Inflammatory macrophage treated with lipopolysaccharide for 1 hour (primary cell): ENCODE measurements at places on chromosomes 5 and 9.
A peak's percentile ranks its signal among the peaks of the same experiment; 100 is the strongest.

GRCh38 chr9:131874916-131875670 lies 135.2 kb upstream of the RAPGEF1 start:
- DNase-seq, result no peak

GRCh38 chr5:31378838-31379237 lies 153.1 kb downstream of the DROSHA start:
- DNase-seq, result no peak

DNA sequence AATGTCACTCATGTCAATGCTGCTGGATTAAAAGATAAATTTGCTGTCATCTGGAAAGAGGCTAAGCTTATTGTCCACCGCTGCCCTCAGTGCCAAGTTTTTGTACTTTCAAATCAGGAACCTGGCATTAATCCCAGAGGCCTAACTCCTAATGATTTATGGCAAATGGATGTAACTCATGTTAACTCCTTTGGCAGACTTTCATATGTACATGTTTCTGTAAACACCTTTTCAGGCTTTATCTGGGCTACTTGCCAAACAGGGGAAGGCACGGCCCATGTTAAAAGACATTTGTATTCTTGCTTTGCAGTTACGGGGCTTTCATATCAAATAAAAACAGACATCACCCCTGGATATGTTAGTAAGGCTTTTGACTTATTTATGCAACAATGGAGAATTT lies 608.0 kb upstream of the ACO1 start:
- no peak for DNase-seq

GRCh38 chr5:141476132-141476911 lies 556 bp downstream of the PCDHGC3 start:
- DNase-seq, result peak; percentile 25

- no peak for DNase-seq
Measured at GRCh38 chr5:149863830-149864229, 80.8 kb downstream of the PDE6A start.

GRCh38 chr5:146039420-146039819 lies 66.0 kb downstream of the PLAC8L1 start:
- DNase-seq, result peak; percentile 68

DNA sequence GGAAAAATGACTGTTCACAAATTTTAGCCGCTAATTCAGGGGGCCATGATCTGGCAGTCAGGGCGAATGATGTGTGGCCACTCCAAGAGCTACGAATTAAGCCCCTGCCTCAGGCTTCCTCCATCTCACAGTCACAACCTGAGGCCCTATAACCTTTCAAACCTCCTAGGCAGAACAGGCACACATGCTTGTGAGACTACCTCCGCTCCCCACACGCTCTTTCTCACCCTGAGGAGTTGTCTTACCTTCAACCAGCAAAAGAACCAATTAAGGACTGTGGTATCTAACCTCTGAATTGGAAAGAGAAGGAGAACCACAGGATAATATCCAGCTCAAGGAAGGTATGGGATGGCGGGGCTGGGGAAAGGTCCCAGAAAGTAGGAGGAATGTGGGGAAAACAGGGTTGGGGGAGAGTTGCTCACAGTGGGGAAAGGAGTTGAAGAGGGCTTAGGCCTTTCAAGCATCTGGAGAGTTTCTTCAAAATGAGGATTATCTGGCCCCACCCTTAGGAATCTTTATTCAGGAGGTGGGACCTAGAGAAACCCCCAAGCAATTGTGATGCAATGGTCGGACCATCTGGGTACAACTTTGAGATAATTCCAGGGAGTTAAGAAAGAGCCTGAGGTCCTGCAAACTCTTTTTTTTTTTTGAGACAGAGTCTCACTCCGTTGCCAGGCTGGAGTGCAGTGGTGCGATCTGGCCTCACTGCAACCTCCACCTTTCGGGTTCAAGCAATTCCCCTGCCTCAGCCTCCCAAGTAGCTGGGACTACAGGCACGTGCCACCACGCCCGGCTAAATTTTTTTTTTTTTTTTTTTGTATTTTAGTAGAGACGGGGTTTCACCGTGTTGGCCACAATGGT lies 5.5 kb downstream of the PCDH1 start:
- DNase-seq, result no peak

DNA sequence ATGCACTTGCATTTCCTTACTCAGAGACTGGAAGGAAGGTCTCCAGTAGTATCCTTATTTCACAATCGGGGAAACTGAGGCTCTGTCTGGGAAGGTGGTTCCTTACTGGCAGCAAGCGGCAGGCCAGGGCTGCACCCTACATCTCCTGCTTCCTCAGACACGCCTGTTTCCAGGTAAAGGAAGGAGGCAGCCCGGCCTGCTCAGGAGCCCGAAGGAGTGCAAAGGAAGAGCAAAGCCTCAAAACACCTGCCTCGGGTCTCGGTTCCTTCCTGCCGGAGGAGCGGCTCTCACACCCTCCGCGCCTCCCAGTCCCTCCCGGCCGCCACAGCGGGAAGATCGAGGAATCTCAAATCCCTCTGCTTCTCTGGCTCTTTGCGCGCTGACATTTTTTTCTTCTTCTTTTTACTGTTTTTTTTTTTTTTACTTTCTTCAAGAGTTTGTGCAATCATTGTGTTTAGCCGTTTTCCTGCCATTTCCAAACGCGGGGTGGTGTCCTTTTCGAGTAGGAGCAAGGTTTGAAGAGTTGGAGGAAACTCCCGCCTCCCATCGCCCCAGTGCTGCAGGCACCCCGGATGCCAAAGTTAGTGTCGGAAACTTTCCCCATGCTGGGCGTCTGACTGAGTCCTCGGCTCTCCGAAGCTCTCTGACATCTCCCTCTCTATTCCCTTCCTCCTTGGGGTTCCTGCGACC lies 1.0 kb downstream of the GGTA1 start:
- DNase-seq, result peak; percentile 80

DNA sequence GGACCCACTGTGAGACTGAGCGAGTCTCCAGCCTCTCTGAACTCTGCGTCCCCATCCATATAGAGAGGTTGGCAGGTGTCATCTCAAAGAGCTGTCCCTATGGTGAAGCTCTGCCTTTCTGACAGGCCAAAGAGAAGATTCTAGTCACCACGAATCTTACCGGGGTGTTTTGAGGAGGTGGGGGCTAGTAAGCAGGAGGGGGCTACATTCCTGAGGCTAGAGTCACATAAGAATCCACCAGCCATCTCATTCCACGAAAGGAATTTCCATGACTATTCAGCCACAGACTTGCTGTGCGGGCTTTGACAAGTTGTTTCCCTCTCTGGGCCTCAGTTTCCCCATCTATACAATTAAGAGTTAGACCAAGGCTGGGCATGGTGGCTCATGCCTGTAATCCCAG lies 16.3 kb downstream of the PDGFRB start:
- DNase-seq, result no peak

DNA sequence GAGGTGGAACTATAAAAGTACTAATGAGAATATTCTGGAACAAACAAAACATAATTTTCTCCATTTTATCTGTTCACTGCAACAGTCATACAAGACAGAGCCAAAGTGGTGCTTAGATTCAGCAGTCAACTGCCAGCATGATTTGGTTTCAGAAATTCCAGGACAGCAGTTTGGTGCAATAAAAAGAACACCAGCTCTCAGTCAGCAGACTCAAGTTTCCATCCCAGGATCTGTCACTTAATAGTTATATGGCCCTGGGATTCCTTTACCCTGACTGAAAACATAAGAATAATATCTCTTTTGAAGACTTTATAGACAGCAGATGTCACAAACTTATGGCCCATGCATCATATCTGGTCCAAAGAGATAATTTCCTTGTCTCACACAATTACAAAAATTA lies 92.8 kb upstream of the RASEF start:
- DNase-seq, result no peak

DNA sequence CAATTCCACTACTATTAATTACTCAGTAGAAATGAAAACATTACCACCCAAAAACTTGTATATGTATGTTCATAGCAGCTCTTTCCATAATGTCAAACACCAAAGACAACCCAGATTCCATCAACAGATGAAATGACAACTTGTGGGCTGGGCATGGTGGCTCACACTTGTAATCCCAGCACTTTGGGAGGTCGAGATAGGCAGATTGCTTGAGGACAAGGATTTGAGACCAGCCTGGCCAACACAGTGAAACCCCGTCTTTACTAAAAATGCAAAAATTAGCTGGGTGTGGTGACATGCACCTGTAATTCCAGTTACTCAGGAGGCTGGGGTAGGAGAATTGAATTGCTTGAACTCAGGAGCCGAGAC lies 11.5 kb downstream of the UIMC1 start:
- no peak for DNase-seq

DNA sequence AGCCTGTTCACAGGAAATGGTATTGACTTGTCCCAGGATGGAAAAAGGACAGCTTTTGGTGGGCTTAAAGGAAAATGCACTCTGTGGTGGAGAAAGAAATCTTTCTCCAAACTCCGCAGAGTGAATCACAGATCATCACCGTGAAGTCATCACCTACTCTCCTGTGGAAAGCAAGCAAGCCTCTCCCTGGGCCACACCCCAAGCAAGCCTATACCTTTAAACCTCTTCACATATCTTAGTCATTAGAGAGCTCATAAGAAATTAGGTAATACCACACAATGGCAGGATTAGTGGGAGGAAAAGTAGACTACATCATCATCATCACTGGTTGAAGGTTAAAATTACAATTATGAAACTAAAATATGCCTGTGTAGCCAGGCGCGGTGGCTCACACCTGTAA lies 23.2 kb downstream of the TLE1 start:
- no peak for DNase-seq

- no peak for DNase-seq
Measured at GRCh38 chr5:9859808-9860207, 229.7 kb upstream of the TAS2R1 start.

DNA sequence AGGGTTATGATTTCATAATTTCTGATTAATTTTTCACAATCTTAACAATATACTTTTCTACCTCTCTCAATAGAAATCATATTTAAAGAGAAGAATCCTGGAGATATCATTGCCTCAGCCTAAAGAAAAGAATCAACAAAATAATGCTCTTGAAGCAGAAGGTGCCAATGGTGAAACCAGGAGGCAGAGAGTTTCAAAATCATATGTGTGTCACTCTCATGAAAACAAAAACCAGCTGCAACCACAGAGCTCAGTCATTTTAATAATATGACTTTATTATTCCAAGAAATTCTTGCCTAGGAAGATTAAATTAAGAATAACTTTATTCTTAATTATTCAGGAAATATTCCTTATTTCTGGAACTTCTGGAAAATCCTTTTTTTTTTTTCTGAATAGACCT lies 266.8 kb upstream of the ACTBL2 start:
- no peak for DNase-seq

DNA sequence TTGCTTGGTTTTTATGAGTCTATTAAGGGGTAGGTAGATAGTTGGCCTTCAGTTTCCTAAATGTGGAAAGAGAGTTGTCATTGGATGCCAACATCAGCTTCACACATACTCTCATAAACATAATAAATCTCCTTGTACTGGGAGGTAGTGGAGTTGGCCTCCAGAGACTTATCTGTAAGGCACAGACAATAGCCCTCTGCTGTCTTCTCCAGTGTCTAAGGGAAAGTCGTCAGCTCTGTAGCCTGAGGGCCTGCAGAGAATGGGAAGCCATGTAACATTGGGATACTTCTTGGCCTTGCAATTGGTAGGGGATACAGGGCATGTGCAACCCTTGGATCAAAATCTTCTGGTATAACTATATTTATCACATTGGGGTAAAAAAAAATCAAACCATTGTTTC lies 331.9 kb upstream of the KLF9 start:
- DNase-seq, result no peak

- DNase-seq, result no peak
Measured at GRCh38 chr5:16346380-16346779, 119.2 kb downstream of the ZNF622 start.

GRCh38 chr5:56658972-56659371 lies 156.4 kb upstream of the MAP3K1 start:
- DNase-seq, result no peak

DNA sequence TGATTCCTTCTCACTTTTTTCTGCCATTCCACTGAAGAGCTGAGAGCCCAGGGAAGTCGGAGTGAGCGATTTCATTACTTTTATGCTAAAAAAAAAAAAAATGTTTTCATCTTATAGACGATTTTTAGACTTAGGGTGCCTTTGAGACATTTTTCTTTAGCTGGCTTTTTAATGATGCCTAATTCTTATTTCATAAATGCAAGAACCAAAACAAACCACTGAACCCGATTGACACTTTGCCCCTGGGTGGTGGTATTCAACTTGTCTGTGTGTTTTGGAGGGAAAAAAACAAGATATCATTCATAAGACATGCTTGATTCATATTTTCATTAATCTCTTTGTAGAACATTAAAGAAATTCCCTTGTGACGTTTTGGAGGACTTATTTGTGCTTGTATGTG lies 2.4 kb downstream of the TLE4 start:
- no peak for DNase-seq

DNA sequence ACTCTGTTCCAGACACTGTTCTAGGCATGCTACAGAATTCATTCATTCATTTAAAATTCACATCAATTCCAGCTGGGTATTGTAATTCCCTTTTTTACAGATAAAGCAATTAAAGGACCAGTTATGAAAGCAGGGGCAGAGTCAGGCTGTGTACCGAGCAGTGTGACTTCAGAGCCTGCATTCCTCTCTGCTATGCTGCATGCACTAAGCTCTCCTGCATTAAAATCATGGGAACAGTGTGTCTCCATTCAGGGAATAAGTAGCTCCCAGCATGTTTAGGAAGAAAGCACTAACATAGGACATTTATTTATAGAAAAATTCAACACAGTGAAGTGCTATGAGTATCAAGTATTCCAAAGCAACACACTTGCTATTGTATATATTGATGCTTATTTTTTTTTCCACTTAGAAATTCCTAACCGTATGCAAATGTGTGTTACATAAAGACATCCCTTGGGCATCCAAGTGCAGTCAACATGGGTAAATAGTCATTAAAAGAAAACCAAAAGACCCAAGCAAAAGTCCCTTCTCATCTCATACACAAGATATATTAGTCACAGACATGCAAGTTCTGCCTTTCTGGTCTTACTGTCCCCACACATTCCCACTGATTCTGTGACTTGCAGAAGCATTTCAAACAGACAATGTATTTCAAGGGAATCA lies 173.7 kb downstream of the GABRB2 start:
- DNase-seq, result no peak

DNA sequence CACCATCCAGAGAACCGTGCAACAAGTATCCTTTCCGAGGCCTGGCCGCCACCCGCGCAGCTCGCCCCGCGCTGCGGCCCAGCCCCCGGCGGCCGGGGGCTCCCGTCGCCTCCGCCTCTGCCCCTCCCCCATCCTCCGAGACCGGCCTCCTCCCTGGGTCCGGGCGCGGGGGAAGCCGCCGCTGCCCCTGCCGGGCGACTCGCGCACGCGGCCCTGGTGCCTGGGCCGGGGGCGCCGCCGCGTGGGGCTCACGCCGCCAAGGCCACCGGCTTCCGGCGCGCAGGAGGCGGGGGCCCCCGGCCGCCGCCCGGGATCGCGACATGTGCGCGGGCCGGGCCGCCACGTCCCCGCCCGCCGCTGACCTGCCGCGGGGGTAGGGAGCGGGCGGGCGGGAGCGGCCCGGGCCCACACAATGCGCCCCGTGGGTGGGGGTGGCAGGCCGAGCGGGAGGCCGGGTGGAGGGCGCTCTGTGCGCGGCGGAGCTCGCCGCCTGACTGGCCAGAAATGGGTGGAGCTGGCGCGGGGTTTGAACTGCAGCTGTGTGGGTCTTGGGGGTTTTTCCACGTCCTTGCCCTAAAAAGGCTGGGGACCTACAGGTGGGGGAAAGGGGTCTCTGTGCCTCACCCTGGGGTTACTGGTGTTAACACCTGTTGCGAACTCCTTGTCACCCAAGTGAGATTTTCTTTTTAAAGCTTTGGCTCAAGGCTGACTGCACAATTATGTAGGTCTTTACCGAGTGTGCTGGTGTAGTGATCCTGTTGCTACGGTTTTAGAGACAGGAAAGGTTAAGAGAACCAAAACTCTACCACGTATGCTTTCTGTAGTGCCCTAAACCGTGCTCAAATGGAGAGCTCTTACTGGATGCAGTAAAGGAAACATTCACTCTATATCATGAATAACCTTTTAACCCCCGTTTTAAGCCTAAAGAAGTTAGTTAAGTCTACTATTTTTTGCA lies 32.3 kb downstream of the TNPO1 start:
- peak; percentile 26 for DNase-seq
